ENCODE measurements at places on chromosomes 6 and 20.

DNA sequence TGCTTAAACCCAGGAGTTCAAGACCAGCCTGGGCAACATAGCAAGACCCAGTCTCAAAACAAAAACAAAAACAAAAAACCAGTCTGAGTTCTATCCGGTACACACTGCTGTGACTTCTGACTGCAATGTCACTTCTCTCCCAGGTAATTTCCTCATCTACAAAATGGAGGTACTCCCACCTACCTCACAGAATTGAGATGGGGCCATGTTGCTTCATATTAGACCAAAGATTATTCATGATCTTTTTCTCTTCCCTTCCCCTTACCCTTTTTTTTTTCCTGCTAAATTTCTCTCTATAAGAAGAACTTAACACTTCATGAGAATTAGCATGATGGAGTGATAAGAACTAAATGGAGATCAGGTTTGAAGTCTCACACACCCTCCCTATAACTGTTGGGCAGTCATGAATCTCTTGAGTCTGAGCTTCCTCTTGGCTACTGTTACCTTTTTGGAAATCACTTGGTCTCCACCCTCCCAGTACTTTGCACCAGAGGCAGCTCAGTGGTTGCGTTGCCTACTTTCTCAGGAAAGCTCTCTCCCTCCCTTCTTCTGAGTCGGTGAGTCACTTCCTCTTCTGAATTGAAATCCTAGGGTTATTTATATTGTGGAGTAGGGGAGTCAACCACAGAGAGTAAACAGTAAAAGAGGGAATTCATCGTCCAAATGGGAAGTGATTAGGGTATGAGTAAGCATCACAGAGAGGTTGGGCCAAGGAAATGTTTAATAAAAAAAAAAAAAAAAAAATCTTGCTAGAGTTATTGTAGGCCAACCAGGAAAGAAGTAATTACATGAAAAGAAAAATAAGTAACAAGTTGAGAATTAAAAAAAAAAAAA lies 59.9 kb upstream of the MAP7 start:
- DNase-seq = peak; percentile 40

GRCh38 chr6:41336824-41337223 lies 1.4 kb downstream of the NCR2 start:
- peak; percentile 70 for DNase-seq

GRCh38 chr6:149563203-149563927 lies 2.8 kb upstream of the GINM1 start:
- no peak for DNase-seq

DNA sequence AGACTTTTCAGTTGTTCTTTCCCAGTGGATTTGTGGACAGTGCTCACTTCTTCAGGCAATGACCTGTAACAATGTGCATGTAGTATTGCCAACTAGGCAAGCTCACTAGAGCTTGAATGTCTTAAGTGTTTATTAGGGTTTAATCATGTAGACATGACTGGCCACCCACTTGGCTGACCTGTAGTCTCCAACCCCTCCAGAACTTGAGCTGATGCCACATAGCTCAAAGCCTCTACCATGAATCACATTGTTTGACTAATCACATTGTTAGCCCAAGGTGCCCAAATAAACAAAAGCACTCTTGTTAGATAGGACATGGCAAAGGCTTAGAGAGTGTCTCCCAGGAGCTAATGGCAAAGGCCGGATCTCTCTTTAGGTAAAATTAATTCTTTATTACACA lies 272.7 kb downstream of the GRIK2 start:
- DNase-seq = no peak

GRCh38 chr6:139277587-139277986 lies 14.2 kb downstream of the TXLNB start:
- DNase-seq = no peak

DNA sequence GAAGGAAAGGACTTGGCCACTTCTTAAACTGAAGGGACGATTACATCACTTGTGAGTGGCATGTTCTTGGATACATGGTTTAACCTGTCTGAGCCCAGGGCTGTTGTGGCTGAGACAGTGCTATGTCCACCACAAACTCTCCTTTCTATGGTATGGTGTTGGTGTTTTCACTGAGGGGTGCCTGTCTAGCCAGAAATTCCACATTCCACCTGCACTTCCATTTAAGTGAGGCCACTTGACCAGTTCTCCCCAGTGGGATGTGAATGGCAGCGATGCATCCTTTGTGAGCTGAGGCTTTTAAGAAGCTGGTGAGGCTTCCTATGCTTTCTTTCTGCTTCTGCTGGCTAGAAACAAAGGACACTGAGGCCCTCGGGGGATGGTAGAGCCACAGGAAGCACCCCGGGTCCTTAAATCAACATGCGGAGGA lies 151.4 kb upstream of the CHD6 start:
- no peak for DNase-seq

DNA sequence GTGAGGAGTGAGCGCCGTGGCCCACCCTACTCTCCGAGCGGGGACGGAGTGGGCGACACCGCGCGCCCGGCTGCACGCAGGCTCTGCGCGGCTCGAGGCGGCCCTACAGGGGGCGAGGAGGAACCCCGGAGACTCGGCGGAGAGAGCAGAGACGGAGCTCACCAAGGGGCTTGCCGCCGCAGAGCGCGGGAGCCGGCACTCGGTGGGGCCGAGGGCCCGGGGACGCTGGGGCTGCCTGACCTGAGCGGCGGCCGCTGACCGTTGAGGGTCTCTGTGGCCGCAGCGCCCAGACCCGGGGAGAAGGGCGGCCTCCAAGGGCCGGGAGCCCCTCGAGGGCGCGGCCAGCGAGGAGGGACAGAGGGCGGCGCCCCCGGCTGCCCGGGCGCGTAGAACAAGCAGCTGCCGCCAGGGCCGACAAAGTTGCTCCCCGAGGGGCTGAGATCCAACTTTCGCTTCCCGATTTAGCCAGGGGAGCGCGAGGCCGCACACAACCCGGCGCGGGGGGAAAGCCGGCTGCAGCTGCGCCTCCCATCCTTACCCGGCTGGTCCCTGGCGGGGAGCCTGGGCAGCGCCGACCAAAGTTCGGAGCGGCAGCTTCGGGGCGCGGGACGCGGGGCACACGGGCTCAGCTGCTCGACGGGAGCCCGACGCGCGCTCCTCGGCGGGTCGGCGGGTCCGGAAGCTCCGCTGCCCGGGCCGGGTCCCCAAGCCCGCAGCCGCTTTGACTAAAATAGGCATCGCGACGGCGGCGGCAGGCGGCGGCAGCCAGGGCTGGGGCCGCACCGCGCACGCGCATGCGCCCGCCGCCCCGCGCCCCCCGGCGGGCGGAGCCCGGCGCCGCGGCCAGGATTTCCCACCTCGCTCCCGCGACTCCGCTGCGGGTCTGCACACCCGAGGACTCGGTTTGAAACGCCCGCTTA lies 43.1 kb downstream of the POPDC3 start:
- DNase-seq = peak; percentile 37

- DNase-seq = no peak
These were observed 51.0 kb downstream of the JAG1 start for GRCh38 chr20:10622657-10623418.

GRCh38 chr20:10625641-10626040 lies 48.2 kb downstream of the JAG1 start:
- DNase-seq = no peak
